ENCODE measurements at places on chromosomes 5 and 9.

GRCh38 chr5:72093824-72094223, 13.5 kb upstream of the MAP1B start:
- DNase-seq = no peak

DNA sequence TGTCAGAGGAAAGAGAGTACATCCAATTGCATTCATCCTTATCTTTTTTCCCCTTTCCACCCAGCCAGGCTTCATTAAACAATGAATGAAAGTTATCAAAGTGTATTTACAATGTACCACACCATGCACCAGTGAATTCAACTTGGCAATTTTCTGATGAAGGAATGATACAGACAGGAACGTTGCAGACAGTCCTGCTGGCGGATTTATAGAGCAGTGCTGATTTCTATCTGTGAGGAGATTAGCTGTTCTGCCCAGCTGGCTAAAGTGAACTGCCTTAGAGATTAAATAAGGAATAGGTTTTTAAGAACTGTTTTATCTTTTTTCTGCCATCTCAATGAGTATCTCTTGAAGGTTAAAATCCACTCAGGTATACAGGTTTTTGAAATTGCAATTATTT, 403.9 kb downstream of the CDH18 start:
- no peak for DNase-seq

- peak; percentile 26 for DNase-seq
Observed at GRCh38 chr5:168076561-168076991, 214.9 kb upstream of the WWC1 start.

GRCh38 chr9:133955821-133956411, 36.2 kb downstream of the VAV2 start:
- peak; percentile 42 for DNase-seq

DNA sequence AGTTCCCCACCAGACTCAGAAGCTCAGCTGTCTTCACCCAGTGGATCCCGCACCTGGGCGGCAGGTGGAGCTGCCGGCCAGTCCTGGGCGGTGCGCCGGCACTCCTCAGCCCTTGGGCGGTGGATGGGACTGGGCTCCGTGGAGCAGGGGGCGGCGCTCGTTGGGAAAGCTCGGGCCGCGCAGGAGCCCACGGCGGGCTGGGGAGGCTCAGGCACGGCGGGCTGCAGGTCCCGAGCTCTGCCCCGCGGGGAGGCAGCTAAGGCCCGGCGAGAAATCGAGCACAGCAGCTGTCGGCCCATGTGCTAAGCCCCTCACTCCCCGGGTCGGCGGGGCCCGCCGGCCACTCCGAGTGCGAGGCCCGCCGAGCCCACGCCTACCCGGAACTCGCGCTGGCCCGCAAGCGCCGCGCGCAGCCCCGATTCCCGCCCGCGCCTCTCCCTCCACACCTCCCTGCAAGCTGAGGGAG, 560.0 kb downstream of the BRINP1 start:
- no peak for DNase-seq

DNA sequence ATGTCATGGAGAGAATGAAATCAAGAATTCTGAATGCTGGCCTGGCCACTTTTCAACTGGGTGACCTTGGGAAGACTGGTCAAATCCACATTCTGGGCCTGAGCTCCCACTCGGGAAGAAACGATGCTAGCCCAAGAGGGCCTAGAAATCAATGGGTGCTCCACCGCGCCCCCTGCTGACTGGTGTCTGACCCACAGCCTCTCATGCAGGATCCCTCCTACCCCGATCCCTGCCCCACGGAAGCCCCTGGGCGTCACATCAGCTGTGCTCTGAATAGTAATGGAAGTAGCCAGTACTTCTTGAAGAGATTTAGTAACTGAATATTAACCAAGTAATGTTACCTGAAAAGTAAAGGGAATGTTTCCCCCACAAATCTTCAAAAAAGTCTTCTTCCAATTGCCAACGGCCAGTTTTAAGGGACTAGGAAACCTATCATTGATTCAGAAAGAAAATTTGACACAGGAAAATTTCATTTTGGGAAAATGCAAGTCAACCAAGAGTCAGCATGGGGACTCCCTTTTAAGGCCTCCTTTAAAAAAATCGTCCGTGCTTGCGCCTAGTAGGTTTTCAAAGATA, 43.9 kb downstream of the CRB2 start:
- peak; percentile 57 for DNase-seq

GRCh38 chr5:177498013-177498787, 796 bp upstream of the PDLIM7 start:
- peak; percentile 50 for DNase-seq

DNA sequence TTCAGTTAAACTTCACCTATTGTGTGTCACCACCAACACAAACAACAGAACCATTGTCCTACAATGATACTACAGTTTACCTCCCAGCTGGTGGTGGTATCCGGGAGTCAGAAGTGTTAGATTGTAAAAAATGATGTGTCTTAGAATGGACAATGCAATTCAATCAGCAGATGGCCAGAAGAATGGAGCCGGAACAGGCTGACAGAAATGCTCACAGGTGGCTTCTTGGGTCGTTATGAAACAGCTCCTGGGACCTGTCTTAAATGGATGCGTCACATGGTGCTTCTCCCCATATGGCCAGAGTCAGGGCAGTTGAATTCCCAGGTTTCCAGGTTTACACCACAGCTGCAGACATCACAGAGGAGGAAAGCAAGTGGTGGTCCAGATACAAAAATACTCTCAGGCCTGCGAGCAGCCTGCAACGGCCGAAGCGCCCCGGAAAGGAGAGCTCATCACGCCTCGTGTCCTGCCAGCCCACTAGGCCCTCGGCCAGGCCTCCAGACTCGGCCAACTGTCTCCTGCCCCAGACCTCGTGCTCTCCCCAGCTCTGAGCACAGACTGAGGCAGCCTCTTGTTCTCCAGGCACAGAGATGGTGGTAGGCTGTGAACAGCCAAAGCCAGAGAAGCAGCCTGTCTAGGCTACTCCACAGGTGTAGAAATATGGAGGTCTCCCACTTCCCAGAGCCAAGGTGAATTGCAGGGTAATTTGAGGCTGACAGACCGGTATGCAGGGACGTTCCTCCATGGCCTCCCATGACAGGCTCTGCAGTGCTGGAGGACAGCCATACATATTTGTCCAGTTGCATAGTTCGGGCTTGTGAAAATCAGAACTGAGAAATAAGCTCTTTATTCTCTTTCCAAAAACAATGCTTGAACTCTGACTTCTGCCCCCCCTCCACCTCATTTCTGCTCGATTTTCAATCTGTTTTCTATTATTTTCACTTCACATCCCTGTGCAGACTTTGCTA, 98.5 kb upstream of the SPATA31C2 start:
- DNase-seq = no peak

- no peak for DNase-seq
Observed at GRCh38 chr9:104750185-104750767, 2.8 kb downstream of the NIPSNAP3A start.

DNA sequence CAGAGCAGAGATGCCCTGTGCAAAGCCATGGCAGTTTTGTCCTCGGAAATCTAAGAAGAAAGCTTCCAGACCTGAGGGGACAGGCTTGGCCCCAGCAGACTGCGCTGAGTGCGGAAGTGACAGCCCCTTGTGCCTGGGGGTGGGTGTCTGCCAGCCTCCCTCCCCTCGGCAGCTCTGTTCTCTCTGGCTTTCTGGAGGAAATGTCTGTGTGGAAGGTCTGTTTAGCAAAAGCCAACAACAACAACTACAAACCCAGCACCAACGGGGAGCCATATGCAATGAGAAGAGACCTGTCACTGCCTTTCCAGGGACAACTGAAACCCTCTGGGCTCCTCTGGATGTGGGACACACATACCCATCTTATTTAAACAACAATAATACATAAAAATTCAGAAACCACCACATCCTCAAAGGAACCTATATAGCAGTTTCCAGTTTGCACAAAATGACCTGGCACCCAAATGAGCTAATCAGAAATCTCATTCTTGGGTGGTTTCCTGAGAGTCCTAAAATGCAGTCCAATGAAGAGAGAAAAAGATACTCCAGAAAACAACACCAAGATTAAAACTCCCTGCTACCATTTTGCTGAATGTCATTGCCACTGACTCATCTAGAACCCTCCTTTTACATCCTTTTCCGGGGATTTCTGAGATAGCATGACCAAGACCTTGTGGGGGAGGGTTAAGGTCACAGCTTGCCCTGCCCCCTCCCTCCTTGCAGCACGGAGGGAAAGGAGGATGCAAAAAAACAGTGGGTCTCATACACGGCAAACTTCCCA, 97.7 kb downstream of the AK8 start:
- no peak for DNase-seq

GRCh38 chr5:150246429-150246828, 43.1 kb downstream of the CAMK2A start:
- DNase-seq = no peak

DNA sequence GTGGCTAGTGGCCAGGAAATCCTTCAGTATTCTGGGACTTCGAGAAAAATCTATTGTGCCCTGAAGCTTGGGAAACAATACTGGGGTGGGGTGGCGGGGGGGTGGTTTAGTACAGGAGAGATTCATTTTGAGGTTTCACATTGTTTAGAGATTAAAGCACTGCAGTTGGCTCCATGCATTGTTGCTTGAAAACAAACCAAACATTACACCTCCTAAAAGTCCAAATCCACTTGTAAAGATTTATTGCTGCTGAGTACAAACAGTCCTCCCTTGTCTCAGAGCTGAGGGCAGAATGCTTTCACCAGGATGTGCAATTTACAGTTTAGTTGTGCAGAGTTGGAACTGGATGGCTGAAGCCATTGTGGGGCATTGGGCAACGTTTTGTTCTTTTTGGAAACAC, 49.4 kb downstream of the GGTA1 start:
- DNase-seq = no peak

GRCh38 chr5:141492168-141492885, 3.4 kb downstream of the PCDHGC5 start:
- peak; percentile 47 for DNase-seq

- DNase-seq = no peak
Observed at GRCh38 chr5:125064621-125065438, 318.4 kb upstream of the ZNF608 start.

GRCh38 chr5:156258934-156259333, 68.0 kb upstream of the SGCD start:
- no peak for DNase-seq

- no peak for DNase-seq
Observed at GRCh38 chr9:110814159-110814558, 145.6 kb downstream of the MUSK start.

GRCh38 chr9:99106044-99106375, 1.1 kb downstream of the TGFBR1 start:
- no peak for DNase-seq

- DNase-seq = no peak
Observed at GRCh38 chr5:118554981-118555380, 433.4 kb downstream of the DTWD2 start.

- DNase-seq = no peak
Observed at GRCh38 chr5:67983251-67984110, 232.1 kb upstream of the PIK3R1 start.

GRCh38 chr5:180111273-180112002, 39.9 kb upstream of the RNF130 start:
- DNase-seq = no peak

DNA sequence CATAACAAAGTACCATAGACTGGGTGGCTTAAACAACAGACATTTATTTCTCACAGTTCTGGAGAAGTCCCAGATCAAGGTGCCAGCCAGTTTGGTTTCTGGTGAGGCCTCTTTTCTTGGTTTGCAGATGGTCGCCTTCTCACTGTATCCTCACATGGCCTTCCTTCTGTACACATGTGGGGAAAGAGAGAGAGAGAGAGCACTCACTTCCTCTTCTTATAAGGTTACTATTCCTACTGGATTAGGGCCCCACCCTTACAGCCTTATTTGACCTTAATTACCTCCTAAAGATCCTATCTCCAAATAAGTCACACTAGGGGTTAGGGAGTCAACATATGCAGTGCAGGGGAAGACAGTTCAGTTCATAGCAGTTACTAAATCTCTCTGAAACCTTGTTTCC, 205.6 kb upstream of the GDNF start:
- DNase-seq = no peak

GRCh38 chr9:1086517-1086916, 36.4 kb downstream of the DMRT2 start:
- DNase-seq = no peak

- DNase-seq = no peak
Observed at GRCh38 chr5:10990634-10991033, 229.6 kb upstream of the DAP start.

DNA sequence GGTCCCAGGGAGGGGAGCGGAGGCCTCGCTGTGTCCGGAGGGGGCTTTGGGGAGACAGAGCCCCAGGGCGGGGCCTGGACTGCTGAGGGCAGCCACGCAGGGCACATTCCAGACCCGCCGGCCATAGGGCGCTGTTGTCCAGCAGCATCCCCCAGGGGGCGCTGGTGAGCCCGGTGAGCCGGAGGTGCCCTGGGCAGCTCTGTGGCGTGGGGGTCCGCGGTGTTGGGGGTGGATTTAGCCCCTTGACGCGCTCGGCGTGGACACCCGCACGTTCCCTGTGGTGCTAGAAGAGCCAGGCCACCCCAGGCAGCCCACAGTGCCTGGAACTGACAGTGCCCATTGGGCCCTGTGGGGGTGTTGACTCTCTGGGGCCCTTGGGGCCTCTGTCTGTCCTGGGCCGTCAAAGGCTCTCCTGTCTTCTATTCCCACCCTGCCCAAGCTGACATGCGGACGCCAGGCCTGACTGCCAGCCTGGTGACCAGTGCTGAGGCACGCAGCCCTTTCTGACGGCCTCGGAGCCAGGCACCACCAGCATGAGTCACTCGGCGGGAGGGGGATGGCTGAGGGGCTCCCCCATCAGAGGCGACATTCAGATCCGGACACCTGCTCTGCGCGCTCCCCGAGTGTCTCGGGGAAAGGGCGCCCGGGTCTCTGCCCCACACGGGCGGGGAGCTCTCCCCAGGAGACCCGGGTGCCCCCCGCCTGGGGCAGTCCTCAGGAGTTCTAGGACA, 23.9 kb downstream of the TPPP start:
- DNase-seq = peak; percentile 51

GRCh38 chr5:133944263-133945185, 23.9 kb downstream of the C5orf15 start:
- peak; percentile 77 for DNase-seq

- no peak for DNase-seq
Observed at GRCh38 chr5:60354311-60354710, 345.7 kb downstream of the DEPDC1B start.

GRCh38 chr5:103510851-103511553, 51.6 kb downstream of the NUDT12 start:
- no peak for DNase-seq

DNA sequence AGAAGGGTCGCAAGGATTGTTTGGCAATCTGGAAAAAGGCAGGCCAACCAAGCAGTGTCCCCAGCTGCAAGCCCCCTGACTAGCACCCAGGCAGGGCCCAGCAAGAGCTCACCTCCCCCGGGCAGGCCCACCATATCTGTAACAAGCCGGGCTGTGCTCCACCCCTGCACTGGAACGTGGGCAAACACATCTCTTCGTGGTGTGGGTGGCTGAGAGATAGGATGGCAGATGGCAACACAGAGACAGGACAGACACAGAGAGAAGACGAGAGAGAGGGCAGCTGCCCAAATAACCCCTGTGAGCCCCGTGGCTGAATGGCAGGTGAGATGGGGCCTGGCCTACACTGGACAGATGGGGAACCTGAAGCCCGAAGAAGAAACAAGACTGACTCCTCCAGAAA, 9.4 kb downstream of the BBLN start:
- no peak for DNase-seq

Measured in activated CD4-positive, alpha-beta T cell treated with anti-CD3 and anti-CD28 coated beads for 48 hours (primary cell).